Upper lobe of right lung (tissue), 1 donor: ENCODE measurements at places on chromosomes 5 and 9. TPM values are rescaled to one million over a fixed set of nuclear protein-coding genes. Genes with fewer than 3 reads are reported as not detected.
A peak's percentile ranks its signal among the peaks of the same experiment; 100 is the strongest.

- DNase-seq = no peak
- H3K27ac ChIP-seq = no peak overlapping the region
- no peaks in the 10 kb centered on the region for H3K27me3 ChIP-seq
- H3K36me3 ChIP-seq = no peaks in the 10 kb centered on the region
- H3K4me3 ChIP-seq = no peak overlapping the region
- H3K4me1 ChIP-seq = no peaks in the 10 kb centered on the region
Observed at GRCh38 chr9:100150214-100150613, 51.2 kb downstream of the INVS start.

GRCh38 chr5:162852134-162852533, 585.3 kb upstream of the CCNG1 start:
- H3K4me3 ChIP-seq = no peak overlapping the region
- DNase-seq = no peak
- no peaks in the 10 kb centered on the region for H3K36me3 ChIP-seq
- no peak overlapping the region for H3K27ac ChIP-seq
- H3K27me3 ChIP-seq = no peaks in the 10 kb centered on the region

DNA sequence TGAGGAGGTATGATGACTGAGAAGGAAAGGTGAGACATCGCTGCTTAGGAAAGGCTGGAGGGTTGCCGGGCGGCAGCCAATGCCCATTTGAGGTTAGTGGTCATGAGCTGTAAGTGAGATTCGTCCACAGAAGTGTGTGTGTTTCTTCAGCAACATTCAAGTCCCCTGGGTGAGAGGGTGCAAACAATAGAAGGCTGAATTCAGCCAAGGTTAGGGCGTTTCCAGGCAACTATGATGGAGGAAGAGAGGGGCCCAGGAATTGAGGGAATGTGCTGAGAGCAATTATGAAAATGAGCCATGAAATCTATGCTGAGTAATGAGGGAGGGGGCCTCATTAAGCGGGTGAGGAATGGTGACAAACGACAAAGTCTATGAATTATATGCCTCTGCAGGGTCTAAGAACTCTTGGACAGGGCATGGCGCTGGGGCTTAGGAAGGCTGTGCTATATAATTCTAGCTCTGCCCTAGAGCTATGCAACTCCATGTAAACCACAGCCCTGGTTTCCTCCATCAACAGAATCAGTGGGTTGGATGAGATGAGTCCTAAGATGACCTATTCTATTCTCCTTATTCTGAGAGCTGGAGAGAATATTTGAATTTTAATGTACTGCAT, 96.0 kb downstream of the SLIT3 start:
- H3K4me3 ChIP-seq = no peak overlapping the region
- DNase-seq = no peak
- H3K27ac ChIP-seq = no peak overlapping the region
- no peaks in the 10 kb centered on the region for H3K36me3 ChIP-seq
- H3K4me1 ChIP-seq = no peaks in the 10 kb centered on the region

DNA sequence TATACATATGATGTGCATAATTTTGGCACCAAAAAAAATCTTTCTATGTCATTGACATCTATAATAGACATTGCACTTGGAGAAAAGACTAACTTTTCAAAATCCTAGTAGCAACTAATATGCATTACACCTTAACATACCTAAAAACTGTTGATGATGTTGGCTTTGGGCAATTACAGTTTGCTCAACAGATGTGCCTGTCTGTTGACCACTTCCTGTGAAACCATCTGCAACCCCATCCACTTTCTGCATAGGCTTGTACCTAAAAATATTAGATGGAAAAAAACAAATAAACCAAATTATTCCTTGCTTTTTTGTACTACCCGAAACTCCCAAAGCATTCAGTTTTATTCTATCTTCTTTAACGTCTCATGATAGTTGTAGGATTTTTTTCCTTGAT, 248.6 kb downstream of the RFX3 start:
- no peak for DNase-seq
- H3K36me3 ChIP-seq = peaks cover 11% of the 10 kb centered on the region
- H3K4me3 ChIP-seq = no peak overlapping the region
- H3K4me1 ChIP-seq = no peaks in the 10 kb centered on the region

DNA sequence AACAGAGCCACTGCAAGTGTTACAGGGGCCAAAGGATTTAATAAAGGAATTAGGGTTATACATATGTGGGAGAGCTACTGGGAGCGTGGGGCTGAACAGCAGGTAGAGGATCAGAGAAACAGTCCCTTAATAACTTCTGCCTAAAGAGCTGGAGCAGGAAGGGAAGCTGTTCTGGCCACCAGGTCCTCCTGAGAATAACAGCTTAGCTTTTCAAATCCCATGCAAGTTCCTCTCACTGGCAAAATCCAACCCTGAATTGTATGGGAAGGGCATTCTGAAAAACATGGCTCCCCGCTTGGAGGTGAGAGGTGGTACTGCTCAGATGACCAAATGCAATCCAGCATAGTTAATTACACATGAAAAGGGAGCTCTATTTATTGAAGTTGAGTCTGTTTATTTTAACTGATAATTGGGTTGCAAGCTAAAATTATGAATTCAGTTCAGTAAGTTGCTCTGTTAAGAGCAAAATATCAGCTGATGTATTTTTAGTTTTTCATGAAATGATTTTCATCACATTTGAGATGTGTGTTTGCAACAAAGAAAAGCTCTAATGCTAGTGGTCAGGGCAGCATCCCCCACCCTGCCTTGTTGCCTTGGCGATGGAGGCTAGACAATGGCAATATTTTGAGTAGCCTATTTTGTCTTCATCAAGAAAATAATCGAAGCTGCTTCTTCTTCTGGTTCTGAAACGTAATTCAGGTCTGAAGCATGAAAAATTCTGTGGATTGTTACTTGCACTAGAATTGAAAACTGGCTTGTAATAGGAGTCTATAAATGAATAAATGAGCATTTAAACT, 58.4 kb upstream of the SH3GL2 start:
- no peaks in the 10 kb centered on the region for H3K4me1 ChIP-seq
- no peak overlapping the region for H3K4me3 ChIP-seq
- no peak for DNase-seq
- no peaks in the 10 kb centered on the region for H3K27me3 ChIP-seq

GRCh38 chr9:1743121-1743960, 271.8 kb upstream of the SMARCA2 start:
- no peak for DNase-seq
- no peaks in the 10 kb centered on the region for H3K36me3 ChIP-seq
- no peak overlapping the region for H3K4me3 ChIP-seq
- H3K4me1 ChIP-seq = no peaks in the 10 kb centered on the region

- no peak overlapping the region for H3K27ac ChIP-seq
- no peak overlapping the region for H3K4me3 ChIP-seq
- H3K36me3 ChIP-seq = no peaks in the 10 kb centered on the region
- no peak for DNase-seq
- no peaks in the 10 kb centered on the region for H3K27me3 ChIP-seq
Observed at GRCh38 chr9:100670719-100671118, 92.8 kb downstream of the CAVIN4 start.

- H3K4me1 ChIP-seq = peaks cover 4% of the 10 kb centered on the region
- H3K36me3 ChIP-seq = no peaks in the 10 kb centered on the region
- no peak for DNase-seq
Observed at GRCh38 chr5:74174366-74174765, 466.2 kb downstream of the ENC1 start.

DNA sequence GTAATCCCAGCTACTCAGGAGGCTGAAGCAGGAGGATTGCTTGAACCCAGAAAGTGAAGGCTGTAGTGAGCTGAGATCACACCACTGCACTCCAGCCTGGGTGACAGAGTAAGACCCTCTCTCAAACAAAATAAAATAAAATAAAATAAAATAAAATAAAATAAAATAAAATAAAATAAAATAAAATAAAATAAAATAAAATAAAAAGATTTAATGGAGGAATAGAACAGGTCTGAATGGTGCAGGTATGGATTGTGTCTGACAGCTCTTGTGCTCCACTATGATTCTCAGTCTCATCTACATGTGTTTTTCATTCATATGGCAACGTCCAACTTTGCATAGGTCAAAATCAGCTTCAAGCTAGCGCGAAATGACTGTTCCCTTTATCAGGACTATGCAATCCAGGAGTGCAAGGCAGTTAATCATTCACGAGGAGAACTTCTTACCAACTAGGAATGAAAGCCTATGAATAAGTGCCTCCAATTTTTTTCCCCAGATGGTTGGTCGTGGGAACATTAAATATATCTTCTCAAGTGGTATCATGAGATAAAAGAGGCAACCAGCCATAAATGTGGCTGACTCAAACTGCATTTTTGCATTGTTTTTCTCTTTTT, 1392.3 kb upstream of the CDH9 start:
- H3K27me3 ChIP-seq = no peaks in the 10 kb centered on the region
- H3K36me3 ChIP-seq = no peaks in the 10 kb centered on the region
- H3K4me3 ChIP-seq = no peak overlapping the region
- no peak for DNase-seq
- no peaks in the 10 kb centered on the region for H3K4me1 ChIP-seq

DNA sequence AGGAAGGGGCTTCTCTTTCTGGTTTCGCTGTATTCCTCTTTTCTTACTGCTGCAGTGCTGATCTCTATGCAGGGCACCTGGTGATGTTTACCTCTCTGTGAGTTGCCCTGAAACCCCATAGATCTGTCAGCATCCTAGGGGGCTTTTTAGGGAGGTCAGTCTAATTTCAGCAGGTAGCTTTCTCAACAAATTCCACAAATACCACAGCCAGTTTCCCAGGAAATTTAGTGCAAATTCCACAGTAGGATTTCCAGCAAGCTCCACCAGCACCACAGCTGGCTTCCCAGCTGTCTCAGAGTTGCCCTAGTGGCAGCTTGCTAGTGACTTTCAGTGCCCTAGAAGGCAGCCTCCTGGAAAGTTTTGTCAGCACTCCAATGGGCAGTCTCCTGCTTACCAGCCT, 379.1 kb upstream of the SMC2 start:
- H3K27me3 ChIP-seq = no peaks in the 10 kb centered on the region
- no peaks in the 10 kb centered on the region for H3K36me3 ChIP-seq
- no peak overlapping the region for H3K27ac ChIP-seq
- H3K4me3 ChIP-seq = no peak overlapping the region
- H3K4me1 ChIP-seq = no peaks in the 10 kb centered on the region
- no peak for DNase-seq

GRCh38 chr9:20832775-20833174, 148.7 kb downstream of the FOCAD start:
- peaks cover 3% of the 10 kb centered on the region for H3K36me3 ChIP-seq
- DNase-seq = no peak
- H3K27me3 ChIP-seq = no peaks in the 10 kb centered on the region
- no peak overlapping the region for H3K4me3 ChIP-seq

- no peak overlapping the region for H3K4me3 ChIP-seq
- H3K36me3 ChIP-seq = no peaks in the 10 kb centered on the region
- peaks cover 4% of the 10 kb centered on the region for H3K27me3 ChIP-seq
- DNase-seq = peak; percentile 66
- no peaks in the 10 kb centered on the region for H3K4me1 ChIP-seq
Observed at GRCh38 chr9:84271531-84271900, 69.0 kb downstream of the SLC28A3 start.

DNA sequence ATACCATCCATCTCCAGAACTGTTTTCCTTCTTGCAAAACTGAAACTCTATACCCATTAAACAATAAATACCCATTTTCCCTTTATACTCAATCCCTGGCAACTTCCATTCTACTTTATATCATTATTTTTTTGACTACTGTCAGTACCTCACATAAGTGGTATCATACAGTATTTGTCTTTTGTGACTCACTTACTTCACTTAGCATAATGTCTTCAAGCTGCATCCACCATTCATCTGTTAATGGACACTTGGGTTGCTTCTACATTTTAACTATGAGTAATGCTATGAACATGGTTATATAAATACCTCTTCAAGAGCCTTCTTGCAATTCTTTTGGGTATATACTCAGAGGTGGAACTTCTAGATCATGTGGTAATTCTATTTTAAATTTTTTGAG, 11.6 kb upstream of the TYRP1 start:
- no peak overlapping the region for H3K27ac ChIP-seq
- no peak for DNase-seq
- no peaks in the 10 kb centered on the region for H3K36me3 ChIP-seq
- no peak overlapping the region for H3K4me3 ChIP-seq
- H3K27me3 ChIP-seq = no peaks in the 10 kb centered on the region

DNA sequence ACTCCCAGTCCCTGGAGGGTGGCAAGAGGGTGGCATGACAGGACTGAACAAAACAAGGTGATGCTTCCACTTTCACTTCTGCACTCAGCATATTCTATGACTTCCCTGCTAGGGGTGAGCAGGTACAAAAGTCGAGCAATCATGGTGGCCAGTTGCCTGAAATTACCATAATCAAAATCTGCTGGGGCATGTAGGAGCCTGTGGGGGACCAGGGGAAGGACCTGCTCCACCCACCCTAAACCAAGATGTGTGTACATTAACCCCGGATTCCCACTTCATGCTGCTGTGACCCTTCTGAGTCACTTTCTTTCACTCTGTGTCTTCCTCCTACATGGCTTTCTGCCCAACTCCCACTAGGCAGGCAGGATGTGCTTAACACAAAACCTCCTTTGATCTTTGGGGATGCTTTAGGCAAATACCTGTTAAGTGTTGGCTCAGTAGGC, 73.3 kb upstream of the PHF24 start:
- no peaks in the 10 kb centered on the region for H3K4me1 ChIP-seq
- DNase-seq = no peak
- no peak overlapping the region for H3K27ac ChIP-seq
- H3K36me3 ChIP-seq = no peaks in the 10 kb centered on the region
- H3K27me3 ChIP-seq = no peaks in the 10 kb centered on the region

The CTXN3 gene
- not detected for total RNA-seq

The PCDHB7 gene
- total RNA-seq = 2.8 TPM

The ROPN1L gene
- 1.9 TPM for total RNA-seq

The KCTD16 gene
- 5.1 TPM for total RNA-seq

The PKD2L2 gene
- not detected for total RNA-seq

The ANKRD18A gene
- 1.0 TPM for total RNA-seq

The EPB41L4A gene
- 35.2 TPM for total RNA-seq

The BTNL3 gene
- total RNA-seq = not detected

The CDC14B gene
- total RNA-seq = 14.5 TPM
